ENCODE measurements at places on chromosomes 7 and 10. TPM values are rescaled to one million over a fixed set of nuclear protein-coding genes. Genes with fewer than 3 reads are reported as not detected.

DNA sequence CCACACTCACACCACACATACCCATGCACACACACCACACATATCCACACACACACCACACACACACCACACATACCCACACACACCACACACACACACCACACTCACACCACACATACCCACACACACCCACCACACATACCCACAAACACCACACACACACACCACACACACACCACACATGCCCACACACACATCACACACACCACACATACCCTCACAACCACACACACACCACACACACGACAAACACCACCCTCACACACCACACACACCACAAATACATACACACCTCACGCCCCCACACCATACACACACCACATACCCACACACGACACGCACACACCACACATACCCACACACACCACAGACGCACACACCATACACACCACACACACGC, 119.7 kb downstream of the PON1 start:
- no peak for DNase-seq

DNA sequence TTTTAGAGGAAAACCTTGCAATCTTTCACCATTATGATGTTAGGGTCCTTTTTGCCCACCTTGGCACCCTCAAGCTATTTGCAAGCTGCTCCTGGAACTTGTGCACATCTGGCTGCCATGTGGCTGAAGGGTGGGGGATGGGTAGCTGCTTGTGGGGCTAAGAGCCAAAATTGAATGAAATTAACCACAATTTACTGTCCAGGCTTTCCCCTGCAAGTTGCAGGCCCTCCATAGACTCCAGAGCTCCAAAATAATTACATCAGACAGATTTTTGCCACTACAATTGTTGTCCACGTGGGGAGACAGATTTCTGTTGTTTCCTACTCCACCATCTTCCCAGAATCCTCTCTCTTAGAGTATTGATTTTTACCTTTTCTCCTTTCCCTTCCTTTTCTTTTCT, 19.1 kb downstream of the PI4K2A start:
- no peak for DNase-seq

Gene C10orf62
- total RNA-seq = 0.46 TPM

DNA sequence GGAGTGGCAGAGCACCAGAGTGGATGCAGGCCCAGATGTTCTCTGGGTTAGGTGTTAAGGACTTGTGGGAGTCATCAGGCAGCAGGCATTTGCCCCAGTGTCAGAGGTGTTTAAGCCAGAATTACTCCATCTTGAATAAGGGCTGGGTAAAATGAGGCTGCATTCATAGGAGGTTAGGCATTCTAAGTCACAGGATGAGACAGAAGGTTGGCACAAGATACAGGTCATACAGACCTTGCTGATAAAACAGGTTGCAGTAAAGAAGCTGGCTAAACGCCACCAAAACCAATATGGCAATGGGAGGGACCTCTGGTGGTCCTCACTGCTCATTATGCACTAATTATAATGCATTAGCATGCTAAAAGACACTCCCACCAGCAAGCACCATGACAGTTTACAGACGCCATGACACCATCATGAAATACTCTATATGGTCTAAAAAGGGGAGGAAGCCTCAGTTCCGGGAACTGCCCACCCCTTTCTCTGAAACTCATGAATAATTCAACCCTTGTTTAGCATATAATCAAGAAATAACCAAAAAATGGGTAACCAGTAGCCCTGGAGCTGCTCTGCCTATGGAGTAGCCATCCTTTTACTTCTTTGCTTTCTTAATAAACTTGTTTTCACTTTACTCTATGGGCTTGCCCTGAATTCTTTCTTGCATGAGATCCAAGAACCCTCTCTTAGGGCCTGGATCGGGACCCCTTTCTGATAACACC, 882 bp upstream of the LRRC61 start:
- DNase-seq = no peak

Gene UPK3B
- total RNA-seq = not detected

Gene ZNF804B
- not detected for total RNA-seq

Gene PTER
- total RNA-seq = 8.1 TPM

DNA sequence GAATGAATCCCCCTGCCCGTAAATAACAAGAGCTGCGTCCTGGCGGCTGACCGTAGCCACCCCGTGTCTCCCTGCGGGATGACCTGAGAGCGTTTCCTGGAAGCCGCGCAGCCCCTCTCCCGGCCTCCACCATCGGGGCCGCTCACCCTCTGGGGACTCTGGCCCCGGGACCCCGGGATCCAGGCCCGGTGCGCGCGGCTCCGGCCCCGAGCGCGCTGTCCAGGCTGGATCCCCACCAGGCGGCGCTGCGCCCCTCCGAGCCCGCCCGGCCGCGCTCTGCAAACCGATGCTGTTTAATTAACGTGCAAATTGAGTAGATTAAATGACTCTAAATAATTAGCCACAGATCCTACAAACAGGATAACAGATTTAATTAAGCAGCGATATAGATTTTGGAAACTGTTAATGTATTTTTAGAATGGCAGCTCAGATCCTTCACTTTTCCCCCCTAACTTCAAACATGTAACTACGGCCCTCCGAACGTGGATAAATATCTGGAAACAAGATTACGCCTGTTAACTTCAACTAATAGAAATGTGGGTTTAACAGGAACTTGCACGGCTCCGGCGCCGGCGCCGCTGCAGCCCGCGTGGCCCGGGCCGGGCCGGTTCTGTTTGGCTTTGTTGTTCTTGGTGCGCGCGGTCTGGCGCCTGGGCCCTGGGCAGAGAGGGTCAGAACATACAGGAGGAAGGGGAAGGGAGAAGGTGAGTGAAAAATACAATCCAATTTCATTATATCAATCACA, 7.1 kb upstream of the UNCX start:
- DNase-seq = no peak

GRCh38 chr10:116151076-116151475, 121.9 kb downstream of the GFRA1 start:
- DNase-seq = peak; percentile 74

Gene PNLIPRP2
- not detected for total RNA-seq

- no peak for DNase-seq
Observed at GRCh38 chr7:142355328-142355727, 97.5 kb upstream of the PRSS58 start.

GRCh38 chr7:101017064-101017777, 2.7 kb upstream of the MUC17 start:
- no peak for DNase-seq

DNA sequence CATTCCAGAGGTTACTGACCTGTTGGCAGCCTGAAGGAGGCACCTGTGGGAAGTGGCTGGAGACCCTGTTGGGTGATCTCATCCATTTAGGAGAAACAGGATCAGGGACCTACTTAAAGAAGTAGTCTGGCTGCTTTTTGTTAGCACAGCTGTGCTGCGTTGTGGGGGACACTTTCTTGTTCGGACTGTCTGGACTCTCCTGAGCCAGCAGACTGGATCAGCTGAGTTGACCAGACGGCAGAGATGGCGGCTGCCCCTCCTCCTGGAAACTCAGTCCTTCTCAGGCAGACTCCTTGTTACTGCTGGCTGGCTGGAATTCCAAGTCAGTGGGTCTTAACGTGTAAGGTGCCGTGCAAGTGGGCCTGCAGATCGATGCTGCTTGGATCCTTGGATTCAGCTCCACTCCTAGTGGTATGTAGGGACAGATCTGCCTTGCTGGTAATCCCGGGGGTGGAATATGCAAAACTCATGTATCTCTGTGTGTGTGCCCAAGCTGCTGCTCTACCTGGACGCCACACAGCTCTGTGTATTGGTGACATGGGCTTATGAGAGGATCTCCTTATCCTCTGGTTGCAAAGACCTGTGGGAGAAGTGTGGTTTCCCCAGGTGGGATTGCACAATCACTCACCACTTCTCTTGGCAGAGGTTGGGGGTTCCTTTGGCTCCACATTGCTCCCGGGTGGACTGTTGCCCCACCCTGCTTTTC, 87.3 kb downstream of the CCSER2 start:
- DNase-seq = no peak

DNA sequence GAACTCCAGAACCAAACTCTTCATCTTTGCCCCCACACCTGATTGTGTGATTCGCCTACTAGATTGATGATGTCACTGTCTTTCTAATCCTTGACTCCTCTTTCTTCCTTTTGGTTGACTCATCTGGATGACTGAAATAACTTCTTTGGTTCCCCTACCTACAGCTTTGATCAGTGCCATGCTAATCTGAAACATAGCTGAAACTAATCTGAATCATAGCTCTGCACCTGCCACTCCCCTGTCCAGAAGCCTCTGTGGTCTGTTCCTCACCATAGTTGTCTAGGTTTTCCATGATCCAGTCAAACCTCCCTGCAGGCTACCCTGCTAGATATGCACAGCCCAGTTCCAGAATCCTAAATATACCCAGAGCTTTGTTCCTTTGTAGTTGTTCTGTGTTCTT, 51.9 kb downstream of the ZNF365 start:
- no peak for DNase-seq

GRCh38 chr10:66575251-66575855, 350.5 kb upstream of the LRRTM3 start:
- no peak for DNase-seq

Data from esophagus muscularis mucosa (tissue), 4 donors.